ENCODE measurements at places on chromosomes 5 and 9.

DNA sequence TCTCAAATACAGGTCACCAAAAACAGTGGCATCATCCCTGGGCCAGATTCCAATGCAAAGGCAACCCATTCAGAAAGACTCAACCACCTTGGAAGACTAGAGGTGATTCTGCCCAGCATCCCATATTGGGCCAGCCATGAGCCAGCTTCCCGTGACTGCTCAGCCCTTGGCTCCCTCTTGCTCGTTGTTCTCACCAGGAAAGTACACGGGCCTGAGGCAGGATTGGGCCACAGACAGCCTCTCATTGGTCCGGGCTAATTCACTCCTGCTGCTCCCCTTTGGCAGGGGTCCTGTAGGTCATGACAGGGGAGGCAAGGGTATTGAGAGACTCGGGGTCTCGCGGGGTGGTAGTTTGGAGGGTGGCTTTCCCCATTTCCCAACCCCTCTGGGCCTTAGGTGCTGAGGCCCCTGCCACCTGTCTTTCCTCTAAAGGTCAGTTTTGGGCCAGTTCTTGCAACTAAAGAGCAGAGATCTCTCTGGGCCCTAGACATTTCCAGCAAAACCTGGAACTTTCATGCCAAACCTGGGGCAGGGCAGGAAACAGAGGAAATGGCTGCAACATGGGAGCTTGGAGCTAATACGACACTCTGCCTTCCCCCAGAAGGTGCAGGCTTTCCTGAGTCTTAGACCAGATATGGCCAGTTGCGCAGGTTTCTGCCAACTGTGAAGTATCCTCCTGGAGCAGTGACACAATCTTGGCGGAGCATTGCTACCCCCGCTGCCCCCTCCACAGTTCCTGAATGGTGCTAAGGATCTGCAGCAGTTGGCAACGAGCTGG lies 22.0 kb upstream of the FGFR4 start:
- DNase-seq: no peak

DNA sequence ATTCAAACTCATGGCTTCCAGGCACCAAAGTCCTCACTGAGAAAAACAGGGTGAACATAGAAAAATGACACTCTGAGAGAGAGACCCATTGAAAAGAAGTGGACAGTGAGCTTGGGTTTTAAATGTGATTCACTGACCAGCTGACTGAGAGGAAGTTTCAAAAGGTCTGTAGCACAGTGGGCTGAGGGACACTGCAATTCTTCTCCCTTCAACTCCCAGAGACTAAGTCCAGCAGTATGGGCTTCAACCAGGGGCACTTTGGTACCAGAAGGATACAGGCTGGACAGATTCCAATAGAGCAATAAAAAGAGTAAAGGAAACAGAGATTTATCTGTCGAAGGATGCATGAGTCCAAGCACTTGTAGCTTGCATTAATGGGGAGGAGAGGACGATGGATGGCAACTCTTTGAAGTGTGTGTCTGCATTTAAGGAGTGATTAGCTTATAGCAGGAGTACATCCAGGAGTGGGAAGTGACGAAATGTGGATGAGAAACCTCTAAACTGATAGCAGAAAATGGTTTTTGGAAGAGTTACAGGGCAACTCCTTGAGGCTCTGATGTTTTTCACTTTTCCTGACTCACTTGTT lies 117.0 kb upstream of the ANKRD55 start:
- DNase-seq: no peak

DNA sequence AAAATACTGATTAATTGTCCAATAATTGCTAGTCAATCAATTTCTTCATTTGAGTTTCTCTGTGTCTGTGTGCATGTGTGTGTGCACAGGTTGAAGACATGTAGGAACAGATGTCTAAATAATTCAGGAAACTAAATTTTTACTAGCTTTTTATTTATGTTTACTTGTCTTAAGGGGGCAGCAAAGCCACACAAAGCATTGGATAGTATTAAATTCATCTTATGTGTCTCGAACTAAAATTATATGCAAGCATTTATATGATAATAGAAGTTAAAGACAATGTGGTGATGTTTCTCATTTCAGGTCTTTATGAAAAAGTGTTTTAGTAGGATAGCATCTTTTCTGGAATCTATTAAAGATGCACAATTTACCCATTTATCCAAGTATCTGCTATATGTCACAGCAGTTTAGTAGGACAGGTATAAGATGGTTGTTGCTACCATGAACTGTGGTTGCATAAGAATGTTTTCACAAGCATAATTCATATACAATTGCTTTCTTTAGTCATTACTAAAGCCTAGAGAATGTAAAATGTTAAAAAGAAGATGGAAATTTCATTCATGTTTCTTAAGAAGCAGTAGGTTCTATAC lies 784.6 kb upstream of the NUDT12 start:
- DNase-seq: no peak

DNA sequence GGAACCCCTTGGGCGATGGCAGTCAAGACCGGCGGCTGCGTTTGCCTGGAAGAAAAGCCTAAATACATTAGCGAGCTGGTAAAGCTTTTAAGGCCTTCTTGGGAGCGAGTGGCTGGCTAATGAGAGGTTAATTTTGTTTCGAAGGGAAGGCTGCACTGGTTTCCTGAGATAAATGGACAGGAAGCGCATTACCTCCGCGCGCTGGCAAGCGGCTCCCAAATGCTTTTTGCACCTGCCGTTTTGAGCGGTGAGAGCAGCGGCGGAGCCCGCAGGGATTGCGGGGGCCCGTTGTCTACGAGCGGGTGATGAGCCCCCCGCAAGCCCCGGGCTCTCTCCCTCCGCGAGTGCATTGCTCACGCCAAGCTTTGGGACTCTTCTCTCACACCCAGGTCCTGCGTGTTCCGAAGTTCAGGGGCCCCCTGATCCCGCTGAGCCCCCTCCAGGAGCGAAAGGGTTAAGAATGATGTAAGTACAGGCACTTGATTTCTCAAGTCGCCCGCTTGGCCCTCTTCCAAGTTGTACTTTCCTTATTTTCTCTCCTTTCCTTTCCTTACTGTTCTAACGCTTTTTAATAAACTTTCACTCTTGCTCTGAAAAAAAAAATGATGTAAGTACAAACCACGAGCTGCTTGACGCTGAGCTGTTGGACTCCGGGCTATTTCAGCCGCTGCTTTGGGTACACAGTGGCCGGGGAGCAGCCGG lies 3.1 kb upstream of the RGMB start:
- peak; percentile 73 for DNase-seq

DNA sequence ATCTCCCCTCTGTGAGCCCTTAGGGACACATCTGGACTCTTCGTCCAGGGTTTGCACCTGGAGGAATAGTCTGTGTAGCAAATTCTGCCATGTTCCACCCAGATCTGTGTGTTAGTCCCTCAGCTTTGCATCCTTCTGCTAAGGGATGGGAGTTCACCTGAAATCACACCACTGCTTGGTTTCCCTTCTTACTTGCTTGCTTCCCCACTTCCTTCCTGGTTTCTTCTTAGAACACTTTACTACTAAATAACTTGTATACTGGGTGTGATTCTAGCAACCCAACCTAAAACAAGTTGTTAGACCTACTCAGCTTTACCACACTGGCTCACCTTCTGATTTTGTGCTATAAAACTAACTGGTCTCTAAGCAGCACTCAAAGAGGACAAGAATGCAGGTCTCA lies 202.6 kb upstream of the MAP3K1 start:
- no peak for DNase-seq

- no peak for DNase-seq
Measured at GRCh38 chr5:168064933-168065622, 226.4 kb upstream of the WWC1 start.

GRCh38 chr5:69493396-69494133 lies 975 bp downstream of the OCLN start:
- peak; percentile 66 for DNase-seq

DNA sequence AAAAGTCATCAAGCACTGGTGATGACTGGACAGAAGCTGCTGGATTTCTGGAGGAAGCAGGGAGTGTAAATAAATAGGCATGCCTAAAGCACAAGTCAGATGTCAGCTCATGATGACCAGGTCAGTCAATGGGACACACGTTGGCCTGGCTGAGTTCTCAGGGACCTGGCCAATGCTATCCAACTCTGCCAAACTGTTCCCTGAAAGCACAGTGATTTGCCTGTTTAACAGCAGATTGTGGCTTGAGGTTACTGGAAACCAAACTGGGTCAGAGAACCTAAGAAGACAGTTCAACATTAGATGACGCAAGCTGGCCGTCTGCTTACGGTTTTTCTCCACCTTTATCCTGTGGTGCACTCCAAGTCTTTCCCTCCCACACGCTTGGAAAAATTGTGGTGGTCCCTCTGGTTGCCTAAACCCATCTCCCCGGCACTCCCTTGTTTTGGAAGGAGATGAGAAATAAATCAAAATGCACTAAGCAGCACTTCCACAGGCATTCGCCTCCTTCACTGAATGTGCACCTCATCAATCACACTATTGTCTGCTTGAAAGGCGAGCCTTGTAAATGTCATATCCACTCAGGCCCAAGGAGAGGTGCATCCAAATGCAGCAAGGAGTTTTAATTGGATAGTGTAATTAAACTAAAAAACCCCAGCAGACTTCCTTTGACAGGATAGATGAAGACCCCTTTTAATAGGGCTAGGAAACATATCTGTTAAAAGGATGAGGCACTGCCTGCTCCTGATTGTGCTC lies 199.4 kb downstream of the GAPVD1 start:
- DNase-seq: peak; percentile 32

DNA sequence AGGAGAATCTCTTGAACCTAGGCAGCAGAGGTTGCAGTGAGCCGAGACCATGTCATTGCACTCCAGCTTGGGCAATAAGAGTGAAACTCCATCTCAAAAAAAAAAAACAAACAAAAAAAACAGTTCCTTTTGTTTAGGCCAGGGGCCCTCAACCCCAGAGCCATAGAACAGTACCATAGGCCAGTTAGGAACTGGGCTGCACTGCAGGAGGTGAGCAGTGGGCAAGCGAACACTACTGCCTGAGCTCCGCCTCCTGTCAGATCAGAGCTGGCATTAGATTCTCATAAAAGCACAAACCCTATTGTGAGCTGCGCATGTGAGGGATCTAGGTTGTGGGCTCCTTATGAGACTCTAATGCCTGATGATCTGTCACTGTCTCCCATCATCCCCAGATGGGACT lies 49.1 kb upstream of the SUB1 start:
- DNase-seq: no peak

DNA sequence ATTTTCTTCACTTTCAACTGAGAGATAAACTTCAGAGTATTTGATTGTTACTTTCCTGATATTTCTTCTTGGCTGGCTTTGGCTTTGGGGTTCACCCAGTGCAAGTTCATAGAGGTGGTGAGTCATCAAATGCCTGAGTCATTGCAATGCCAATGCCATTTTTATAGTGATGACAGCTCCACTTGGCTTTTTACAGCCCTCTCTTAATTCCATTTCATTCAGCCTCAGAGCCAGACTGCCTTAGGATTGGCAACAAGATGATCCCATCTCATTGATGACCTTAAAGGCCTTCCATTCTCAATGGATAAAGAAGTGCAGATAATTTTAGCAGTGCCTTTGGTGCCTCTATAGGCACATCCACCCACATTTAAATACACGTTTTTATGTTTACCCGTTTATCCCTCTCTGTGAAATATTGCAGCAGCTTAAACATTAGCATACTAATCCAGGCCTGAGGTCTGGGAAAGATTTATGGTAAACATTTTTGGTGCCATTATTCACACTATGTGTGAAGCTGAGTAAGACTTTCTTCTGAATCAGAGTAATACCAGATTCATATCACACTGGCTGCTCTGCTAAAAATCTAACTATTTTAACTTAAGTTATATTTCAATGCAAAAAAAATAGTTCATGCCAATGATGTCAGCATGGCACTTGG lies 88.9 kb upstream of the TYRP1 start:
- peak; percentile 21 for DNase-seq

GRCh38 chr5:103428411-103428871 lies 134.1 kb downstream of the NUDT12 start:
- DNase-seq: peak; percentile 88

DNA sequence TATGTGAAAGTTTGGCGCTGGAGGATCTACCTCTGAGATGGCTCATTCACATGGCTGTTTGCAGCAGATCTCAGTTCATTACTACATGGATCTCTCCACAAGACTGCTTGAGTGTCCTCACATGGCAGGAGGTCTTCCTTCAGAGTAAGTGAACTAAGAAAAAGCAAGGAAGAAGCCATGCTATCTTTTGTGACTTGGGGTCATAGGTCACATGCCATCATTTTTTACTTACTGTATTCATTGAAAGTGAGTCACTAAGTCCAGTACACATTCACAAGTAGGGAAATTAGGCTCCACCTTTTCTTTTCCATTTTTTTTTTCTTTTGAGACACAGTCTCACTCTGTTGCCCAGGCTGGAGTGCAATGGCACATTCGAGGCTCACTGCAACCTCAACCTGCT lies 8.7 kb upstream of the CDKN2AIPNL start:
- peak; percentile 78 for DNase-seq

- no peak for DNase-seq
Measured at GRCh38 chr9:121783521-121784507, 132.4 kb downstream of the DAB2IP start.

DNA sequence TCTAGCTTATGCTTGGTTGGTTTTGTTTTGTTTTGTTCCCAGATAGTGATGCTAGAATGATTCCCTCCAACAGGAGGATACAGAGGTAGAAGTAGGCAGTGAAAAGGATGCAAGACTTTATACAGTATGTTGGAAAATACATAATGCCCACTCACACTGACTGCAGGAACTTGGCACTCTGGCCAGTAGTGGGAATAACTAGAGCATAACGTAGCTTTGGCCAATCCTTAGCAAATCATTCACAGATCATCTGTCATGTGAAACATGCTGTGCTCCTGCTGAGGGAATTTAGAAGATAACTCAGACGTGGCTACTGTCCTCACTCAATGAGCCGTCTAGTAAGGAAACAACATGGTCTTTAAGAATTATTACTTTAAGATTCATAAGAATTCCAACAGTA lies 13.5 kb downstream of the CFAP90 start:
- no peak for DNase-seq

DNA sequence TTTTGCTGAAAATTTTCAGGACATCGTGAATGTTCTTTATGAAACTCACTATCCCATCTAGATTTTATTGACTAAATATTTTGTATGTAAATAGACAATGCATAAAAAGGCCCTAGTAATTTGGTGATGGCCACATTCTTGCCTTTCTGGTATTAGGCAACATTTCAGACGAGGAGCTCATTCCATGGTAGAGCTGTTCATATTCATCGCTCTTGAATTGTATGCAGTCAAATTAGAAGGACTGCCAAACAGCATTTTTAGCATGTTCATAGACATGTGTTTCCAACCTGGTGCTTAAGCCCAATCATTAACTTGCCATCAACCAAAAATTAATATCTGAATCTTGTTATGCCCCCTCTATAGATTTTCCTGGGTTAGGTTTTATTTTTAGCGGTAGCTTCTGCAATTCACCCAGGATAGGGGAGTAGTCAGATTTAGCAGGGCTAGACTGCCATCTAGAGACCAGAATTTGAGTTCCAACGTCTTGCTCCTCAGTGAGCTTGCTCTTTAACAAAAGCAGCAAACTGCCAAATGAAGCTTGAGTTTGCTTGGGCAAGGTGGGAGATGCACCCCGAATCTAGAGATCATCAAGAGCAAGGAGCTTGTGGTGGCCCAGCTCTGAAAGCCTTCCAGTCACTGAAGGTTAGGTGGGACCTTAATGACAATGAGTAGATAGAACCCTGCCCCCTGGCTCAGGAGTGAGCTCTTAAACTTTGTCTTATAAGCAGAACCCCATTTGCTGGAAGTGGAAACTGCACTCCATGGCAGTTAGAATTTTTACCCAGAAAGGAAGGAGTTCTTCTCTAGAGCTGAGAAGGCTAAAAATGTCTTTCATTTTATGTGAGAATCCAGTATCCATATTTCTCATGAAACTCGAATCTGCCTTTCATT lies 456.2 kb downstream of the RASEF start:
- DNase-seq: peak; percentile 64

All from EL (cell line).